Kidney epithelial cell (primary cell): ENCODE measurements at places on chromosomes 5 and 9. TPM values are rescaled to one million over a fixed set of nuclear protein-coding genes. Genes with fewer than 3 reads are reported as not detected.

Gene GMCL2
- not detected in 2 replicates for total RNA-seq

Gene KCNV2
- not detected in 2 replicates for total RNA-seq

Gene ANKRD34B
- 1.5 and 2.2 TPM in 2 replicates for total RNA-seq

Gene PSD2
- total RNA-seq = 0.13 and 0.41 TPM in 2 replicates

Gene PLPP7
- total RNA-seq = 2.6 and 4.6 TPM in 2 replicates

Gene PCDHB5
- total RNA-seq = 3.1 and 6.7 TPM in 2 replicates

Gene NAIF1
- total RNA-seq = 13.6 and 14.2 TPM in 2 replicates

Gene GADD45G
- 0.41 and 2.2 TPM in 2 replicates for total RNA-seq

Gene C5orf58
- total RNA-seq = not detected in 2 replicates

Gene TDRD7
- total RNA-seq = 8.3 and 11.0 TPM in 2 replicates

Gene GNA14
- 0.63 and 1.1 TPM in 2 replicates for total RNA-seq

Gene ARID3C
- total RNA-seq = 0.48 and 1.0 TPM in 2 replicates

Gene NR4A3
- total RNA-seq = 0.41 and 0.50 TPM in 2 replicates

Gene FAM153A
- total RNA-seq = 0.41 TPM in 1 of 2 replicates, not detected in the other

Gene PPP1R2B
- 0.07 TPM in 1 of 2 replicates, not detected in the other for total RNA-seq

Gene DMGDH
- total RNA-seq = 2.9 and 4.2 TPM in 2 replicates

Gene CDHR2
- 0.08 and 0.21 TPM in 2 replicates for total RNA-seq

Gene BTNL9
- total RNA-seq = 0.21 TPM in 1 of 2 replicates, not detected in the other

Gene DAB2
- total RNA-seq = 12.6 and 14.6 TPM in 2 replicates

Gene BASP1
- 101 and 120 TPM in 2 replicates for total RNA-seq

Gene C9orf72
- 10.2 and 11.2 TPM in 2 replicates for total RNA-seq

Gene MARCOL
- total RNA-seq = not detected in 2 replicates

Gene GALT
- 34.4 and 39.4 TPM in 2 replicates for total RNA-seq

Gene MZB1
- not detected in 2 replicates for total RNA-seq

Gene TEK
- 0.07 and 0.33 TPM in 2 replicates for total RNA-seq

Gene HNRNPH1
- 291 and 325 TPM in 2 replicates for total RNA-seq

Gene OLFM1
- total RNA-seq = 0.96 and 2.1 TPM in 2 replicates

Gene CXCL14
- not detected in 2 replicates for total RNA-seq

Gene SYNPO
- total RNA-seq = 3.4 and 4.0 TPM in 2 replicates

Gene GRM6
- not detected in 2 replicates for total RNA-seq

Gene LCN1
- not detected in 2 replicates for total RNA-seq

Gene SLC26A2
- total RNA-seq = 15.4 and 17.7 TPM in 2 replicates

Gene PDZD2
- total RNA-seq = 5.5 and 6.7 TPM in 2 replicates

Gene GAS1
- 6.1 and 8.3 TPM in 2 replicates for total RNA-seq

Gene SPINK1
- total RNA-seq = 0.48 TPM in 1 of 2 replicates, not detected in the other

Gene MYOT
- total RNA-seq = not detected in 2 replicates

Gene CAMK2A
- not detected in 2 replicates for total RNA-seq

Gene CD74
- 119 and 126 TPM in 2 replicates for total RNA-seq

Gene FSTL4
- not detected in 2 replicates for total RNA-seq

Gene C9orf153
- total RNA-seq = not detected in 2 replicates

Gene PRR16
- 0.34 and 1.0 TPM in 2 replicates for total RNA-seq

Gene CDX1
- 0.33 and 0.48 TPM in 2 replicates for total RNA-seq

Gene CFAP90
- 0.34 TPM in 1 of 2 replicates, not detected in the other for total RNA-seq

Gene ADAMTS2
- total RNA-seq = 1.8 and 2.3 TPM in 2 replicates

Gene GLDC
- total RNA-seq = 10.3 and 17.3 TPM in 2 replicates

Gene NUTM2F
- total RNA-seq = not detected in 2 replicates

Gene P4HA2
- total RNA-seq = 71.5 and 77.5 TPM in 2 replicates

Gene C5orf52
- total RNA-seq = not detected in 2 replicates

Gene TAF1L
- under 0.01 TPM in 1 of 2 replicates, not detected in the other for total RNA-seq

Gene NELFB
- total RNA-seq = 47.3 and 67.0 TPM in 2 replicates

Gene WNT8A
- total RNA-seq = not detected in 2 replicates

Gene PCSK5
- total RNA-seq = 2.3 and 3.8 TPM in 2 replicates

Gene ANKRD33B
- 5.0 and 5.5 TPM in 2 replicates for total RNA-seq

Gene NR2F1-AS1
- total RNA-seq = 5.3 and 9.5 TPM in 2 replicates

Gene SLC36A3
- not detected in 2 replicates for total RNA-seq
